ENCODE measurements at places on chromosomes 7 and 10.

DNA sequence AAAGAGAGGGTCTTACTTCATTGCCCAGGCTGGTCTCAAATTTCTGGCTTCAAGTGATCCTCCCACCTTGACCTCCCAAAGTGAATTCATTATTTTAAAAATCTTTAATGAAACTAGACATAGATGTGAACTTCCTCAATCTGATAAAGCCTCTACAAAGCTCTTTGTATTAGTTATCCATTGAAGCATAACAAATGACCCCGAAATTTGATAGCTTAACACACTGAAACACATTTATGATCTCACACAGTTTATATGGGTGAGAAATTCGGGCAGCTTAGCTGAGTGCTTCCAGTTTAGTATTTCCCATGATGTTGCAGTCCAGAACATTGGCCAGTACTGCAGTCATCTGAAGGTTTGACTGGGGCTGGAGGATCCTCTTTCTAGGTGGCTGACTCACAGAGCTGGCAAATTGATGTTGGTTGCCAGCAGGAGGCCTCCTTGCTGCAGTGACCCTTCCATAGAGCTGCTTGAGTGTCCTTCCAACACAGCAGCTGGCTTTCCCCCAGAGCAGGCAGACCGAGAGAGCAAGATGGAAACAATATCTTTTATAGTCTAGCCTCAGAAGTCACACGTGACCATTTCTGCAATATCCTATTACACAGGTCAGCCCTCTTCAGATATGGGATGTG lies 16.6 kb upstream of the WNT8B start:
- no peak for DNase-seq

- DNase-seq, result no peak
Measured at GRCh38 chr7:125661-126060, 66.7 kb upstream of the FAM20C start.

DNA sequence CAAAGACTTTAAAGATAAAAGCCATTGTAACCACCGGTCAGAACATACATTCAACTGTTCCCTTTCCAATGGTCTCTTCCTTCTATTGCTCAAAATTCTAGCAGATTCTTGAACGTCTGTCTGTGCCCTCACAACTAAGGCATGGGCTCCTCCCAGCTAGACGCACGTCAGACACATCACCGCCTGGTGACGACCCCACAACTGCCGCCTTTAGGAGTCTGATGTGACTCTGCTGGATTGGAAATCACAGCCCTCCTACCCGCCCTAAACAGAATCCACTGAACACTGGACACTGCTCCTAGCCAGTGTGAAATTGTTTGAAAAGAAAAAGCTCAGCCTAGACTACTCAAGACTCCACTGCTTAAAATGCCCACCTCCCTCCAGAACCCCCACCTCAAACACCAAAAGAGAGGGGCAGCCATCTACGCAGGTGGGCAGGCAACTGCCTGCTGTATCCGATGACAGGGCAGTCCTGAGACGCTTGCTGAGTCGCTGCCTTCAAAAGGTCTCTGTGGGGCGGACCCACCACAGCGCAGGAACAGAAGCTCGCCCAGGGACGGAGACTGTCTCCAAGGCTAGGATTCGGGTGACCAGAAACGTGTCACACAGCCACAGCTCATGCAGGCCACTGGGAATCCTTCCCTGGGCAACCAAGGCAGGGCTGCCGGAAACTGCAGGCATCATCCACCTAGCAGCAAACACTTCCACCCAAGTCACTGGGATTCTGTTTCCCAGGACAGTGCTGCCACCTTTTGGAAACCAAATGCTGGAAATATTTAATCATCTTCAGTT lies 34.7 kb downstream of the GSDME start:
- no peak for DNase-seq

GRCh38 chr10:115860182-115861107 lies 412.6 kb downstream of the GFRA1 start:
- no peak for DNase-seq

DNA sequence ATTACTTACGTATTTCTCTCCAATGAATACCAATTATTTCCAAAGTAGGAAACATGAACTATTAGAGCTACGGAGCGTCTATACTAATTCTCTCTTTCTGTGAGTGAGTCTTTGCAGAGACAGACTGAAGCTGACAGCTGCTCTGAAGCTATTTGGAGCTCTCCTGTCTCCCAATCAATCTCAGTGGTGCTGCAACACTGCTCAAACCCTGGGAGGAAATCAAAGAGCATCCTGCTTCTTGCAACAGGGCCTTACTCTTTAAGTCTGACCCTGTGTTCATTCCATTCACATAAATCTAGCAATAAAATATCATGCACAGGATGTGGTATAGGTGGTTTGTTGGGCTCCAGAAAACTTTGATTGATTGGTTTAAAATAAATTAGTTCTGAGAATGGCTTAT lies 685.7 kb upstream of the IGFBP3 start:
- DNase-seq, result no peak

DNA sequence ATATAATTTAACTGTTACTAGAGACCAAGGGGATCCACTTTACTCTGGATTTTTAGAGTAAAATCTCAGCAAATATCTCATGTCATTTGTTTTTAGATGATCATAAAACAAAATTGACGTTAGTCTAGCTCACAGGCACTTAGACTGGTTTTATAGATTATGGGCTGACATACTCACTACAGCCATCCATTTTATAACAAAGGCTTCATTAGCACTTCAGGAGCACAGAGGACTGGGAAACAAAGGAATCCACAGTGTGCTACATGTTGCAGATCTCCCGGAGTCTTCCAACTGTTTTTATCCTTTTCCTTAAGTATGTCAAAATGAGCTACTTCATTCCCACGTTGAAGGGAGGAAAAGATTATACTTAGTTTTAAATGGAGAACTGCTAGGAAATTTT lies 15.9 kb upstream of the SCRN1 start:
- no peak for DNase-seq

- no peak for DNase-seq
Measured at GRCh38 chr7:12913002-12913401, 225.6 kb downstream of the ARL4A start.

DNA sequence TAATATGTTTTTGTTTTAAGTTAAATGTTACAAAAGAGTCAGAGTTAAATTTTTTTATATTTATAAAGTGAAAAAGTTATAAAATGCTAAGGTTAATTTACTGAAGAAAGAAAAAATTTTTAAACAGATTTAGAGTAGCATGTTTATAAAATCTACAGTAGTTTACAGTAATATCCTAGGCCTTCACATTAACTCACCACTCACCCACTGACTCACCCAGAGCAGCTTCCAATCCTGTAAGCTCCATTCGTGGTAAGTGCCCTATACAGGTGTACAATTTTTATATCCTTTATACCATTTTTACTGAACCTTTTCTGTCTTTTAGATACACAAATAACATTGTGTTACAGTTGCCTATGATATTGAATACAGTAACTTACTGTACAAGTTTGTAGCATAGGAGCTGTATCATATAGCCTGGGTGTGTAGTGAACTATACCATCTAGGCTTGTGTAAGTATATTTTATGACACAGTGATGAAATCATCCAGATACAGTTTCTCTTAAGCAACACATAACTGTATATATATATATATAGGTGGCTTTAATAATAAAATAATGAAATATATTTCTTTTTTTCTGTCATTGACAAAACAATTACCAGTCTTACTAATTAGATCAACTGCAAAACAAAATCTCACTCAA lies 79.6 kb downstream of the PTEN start:
- no peak for DNase-seq

GRCh38 chr10:118586911-118587310 lies 8.5 kb downstream of the PRLHR start:
- DNase-seq, result no peak

DNA sequence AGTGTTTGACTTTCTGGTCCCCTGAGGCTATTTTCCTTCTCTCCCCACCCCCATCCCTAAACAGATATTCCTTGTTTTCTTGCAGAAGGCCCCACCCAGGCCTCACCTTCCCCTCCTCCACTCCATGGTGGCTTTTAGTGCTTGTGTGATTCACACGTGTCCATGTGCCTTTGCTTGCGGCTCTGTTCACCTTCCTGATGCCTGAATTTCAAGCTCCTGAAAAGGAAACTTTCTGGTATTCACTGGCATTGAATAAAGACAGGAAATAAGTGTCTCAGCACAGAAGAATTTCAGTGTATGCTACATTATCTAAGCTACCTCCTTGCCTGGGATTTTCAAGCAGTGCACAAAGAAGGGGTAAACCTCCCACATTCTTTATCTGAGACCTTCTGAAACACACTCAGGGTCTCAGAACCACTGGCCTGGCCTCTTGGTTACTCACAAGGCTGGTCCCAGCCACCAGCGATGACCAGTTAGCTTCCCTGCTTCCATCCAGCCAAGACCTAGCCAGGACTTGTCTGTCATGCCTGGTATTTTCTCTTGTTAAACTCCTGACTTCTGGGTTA lies 17.2 kb upstream of the UBE2H start:
- no peak for DNase-seq

- DNase-seq, result no peak
Measured at GRCh38 chr10:36556468-36556867, 568.9 kb upstream of the ANKRD30A start.

DNA sequence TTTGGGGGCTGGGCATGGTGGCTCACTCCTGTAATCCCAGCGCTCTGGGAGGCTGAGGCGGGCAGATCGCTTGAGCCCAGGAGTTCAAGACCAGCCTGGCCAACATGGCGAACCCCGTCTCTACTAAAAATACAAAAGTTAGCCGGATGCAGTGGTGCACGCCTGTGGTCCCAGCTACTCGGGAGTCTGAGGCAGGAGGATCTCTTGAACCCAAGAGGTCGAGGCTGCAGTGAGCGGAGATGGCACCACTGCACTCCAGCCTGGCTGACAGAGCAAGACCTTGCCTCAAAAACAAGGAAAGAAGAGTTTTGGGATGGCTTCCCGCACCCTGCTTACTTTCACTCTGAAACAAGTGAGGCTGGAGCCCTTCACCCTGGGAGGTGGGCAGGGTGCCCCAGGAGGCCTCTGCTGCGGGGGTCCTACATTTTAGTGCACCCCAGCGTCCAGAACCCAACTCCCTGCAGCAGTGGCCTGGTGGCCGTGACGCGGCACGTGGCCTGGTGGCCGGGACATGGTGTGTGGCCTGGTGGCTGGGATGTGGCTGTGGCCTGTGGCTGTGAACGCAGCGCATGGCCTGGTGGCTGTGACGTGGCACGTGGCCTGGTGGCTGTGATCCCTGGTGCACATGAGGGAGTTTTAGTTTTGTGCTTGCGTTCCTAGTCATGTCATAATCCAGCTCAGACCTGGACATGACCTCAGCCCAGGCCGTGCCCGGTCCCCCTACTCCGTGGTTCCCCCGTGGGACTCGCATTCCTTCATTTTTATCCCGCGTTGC lies 9.3 kb downstream of the KNDC1 start:
- DNase-seq, result no peak

DNA sequence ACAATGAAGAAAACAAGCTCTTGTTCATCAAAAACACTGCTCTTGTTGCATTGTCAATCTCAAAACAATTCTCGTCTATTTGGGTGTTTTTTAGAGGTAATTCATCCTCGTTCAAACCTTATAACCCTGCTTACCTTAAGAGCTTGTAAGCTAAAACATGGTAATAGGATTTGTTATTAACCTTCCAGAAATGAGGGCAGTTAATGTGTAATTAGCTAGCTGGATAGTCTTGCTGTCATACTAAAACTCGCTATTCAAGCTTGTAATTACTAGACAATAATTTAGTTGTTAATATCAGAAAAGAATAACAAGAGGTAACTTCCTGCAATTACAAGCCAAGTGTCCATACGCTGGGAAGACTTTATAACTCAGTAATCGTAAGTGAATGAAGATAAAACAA lies 101.6 kb downstream of the UBE2H start:
- DNase-seq, result no peak
